T-helper 2 cell treated with Interferon-gamma antibody and Interleukin-4, amounts not matched to agents 100 ng/mL and 5 ng/mL, for 36 hours (primary cell): ENCODE measurements at places on chromosomes 16 and 17. TPM values are rescaled to one million over a fixed set of nuclear protein-coding genes. Genes with fewer than 3 reads are reported as not detected.

The HEXD gene
- total RNA-seq, result 47.3 and 51.1 TPM in 2 replicates

The CACNG5 gene
- total RNA-seq, result not detected in 2 replicates

The SLC52A1 gene
- total RNA-seq, result 0.16 and 0.30 TPM in 2 replicates

The IRX5 gene
- 0.32 TPM in 2 replicates for total RNA-seq

The MON1B gene
- 74.6 and 78.7 TPM in 2 replicates for total RNA-seq
